ENCODE measurements at places on chromosomes 5 and 9.

DNA sequence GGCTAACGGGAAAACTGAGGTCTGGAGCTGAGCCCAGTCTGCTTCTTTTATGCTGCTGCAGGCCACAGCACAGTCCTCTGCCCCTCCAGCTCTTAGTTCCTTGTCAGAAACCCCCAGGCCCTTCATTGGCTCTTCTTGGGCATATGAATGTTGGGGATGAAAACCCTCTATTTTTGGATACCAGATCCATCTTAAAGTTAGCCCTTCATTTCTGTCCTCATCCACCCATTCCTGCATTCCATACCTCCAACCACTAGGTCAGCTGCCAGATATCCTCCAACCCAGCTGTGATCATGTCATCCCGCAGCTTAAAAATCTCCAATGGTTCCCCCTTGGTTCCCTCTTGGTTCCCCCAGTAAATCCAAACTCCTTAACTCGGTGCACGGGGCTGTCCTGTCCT, 1.8 kb upstream of the SLC25A51 start:
- DNase-seq = no peak

- no peak for DNase-seq
Observed at GRCh38 chr9:21252721-21253547, 13.1 kb upstream of the IFNA14 start.

GRCh38 chr5:129306725-129307124, 153.4 kb upstream of the ADAMTS19 start:
- DNase-seq = no peak

DNA sequence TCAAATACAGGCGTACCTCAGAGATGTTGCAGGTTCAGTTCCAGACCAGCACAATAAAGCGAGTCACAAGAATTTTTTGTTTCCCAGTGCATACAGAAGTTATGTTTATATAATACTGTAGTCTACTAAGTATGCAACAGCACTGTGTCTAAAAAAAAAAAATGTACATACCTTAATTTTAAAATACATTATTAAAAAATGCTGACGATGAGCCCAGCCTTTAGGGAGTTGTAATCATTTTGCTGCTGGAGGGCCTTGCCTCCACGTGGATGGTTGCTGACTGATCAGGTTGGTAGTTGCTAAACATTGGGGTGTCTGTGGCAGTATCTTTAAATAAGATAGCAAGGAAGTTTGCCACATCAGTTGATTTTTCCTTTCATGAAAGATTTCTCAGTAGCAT, 48.3 kb downstream of the TTC1 start:
- DNase-seq = no peak

DNA sequence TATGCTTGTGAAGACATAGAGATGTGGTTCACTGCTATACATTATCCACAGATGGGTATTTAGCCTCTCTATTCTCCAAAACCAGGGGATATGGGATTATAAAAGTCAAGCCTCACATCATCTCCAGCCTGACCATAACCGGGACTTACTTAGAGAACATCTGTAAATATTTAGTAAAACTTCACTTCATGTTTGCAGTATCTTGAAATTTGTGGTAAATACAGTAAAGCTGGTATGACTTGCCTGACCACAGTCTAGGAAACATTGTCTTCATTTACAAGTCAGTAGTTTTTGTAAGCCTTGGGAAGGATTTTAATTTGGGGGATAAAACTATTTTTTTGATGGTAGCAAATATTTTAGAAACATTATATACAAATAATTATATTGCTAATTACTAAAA, 64.2 kb downstream of the MAST4 start:
- DNase-seq = no peak

DNA sequence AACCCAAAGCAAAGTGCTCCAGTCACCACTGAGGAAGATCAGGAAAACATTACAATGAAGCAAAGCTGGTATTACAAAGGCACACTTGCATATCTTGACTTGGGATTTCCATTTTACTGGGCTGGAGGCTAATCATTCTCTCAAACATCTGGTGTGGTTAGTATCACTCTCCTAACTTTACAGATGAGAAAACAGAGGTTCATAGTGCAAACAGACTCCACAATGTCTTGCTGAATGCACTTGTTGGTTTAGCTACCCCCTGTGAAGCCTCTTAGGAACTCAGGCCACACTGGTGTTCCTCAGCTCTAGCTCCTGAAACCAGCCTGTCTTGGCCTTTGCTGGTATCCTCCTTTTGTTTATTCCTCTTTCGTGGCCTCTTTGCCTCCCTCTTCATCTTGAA, 29.5 kb upstream of the SMAD5 start:
- no peak for DNase-seq

All from stimulated activated CD8-positive, alpha-beta memory T cell treated with anti-CD3 and anti-CD28 coated beads, Interleukin-4, amount 100 ng/mL, for 4 hours (primary cell).